ENCODE measurements at places on chromosomes 4 and X.

GRCh38 chr4:183875251-183875825 is 29.8 kb upstream of the STOX2 start:
- DNase-seq: no peak

- DNase-seq: no peak
Measured at GRCh38 chr4:46274717-46275116, 115.2 kb downstream of the GABRA2 start.

DNA sequence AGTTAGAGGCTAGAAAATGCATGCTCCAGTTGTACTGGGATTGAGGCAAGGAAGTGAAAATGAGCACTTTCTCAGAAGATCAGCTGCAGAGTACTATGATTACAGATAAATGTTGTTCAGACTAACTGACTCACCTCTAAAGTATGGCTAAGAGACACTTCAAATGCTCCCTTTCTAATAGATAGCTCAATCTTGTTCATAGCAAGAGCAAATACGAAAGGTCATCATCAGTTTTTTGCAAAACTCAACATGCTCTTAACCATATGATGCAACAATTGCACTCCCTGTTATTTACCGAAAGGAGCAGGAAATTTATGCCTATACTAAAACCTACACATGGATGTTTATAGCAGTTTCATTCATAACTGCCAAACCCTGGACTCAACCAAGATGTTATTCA is 838.4 kb upstream of the INTU start:
- no peak for DNase-seq

DNA sequence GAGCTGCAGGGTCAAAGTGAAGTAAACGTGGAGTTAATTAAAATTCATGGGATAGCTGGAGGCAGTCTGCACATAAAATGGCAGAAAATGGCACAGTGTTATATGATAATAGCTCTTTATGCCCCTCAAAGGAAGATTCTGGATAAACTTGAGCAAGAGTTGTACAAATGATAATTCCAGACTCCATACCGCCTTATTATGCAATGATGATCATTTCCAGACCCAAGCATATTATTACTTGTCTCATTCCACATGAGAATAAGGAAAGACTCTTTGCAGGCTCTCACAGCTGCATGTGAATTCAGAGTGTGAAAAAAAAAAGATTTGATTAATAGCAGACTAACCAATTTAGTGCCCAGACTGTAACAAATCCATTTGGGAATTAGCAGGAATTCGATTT is 105.4 kb downstream of the STK32B start:
- no peak for DNase-seq

- no peak for DNase-seq
Measured at GRCh38 chrX:138745196-138745595, 33.7 kb upstream of the FGF13 start.

DNA sequence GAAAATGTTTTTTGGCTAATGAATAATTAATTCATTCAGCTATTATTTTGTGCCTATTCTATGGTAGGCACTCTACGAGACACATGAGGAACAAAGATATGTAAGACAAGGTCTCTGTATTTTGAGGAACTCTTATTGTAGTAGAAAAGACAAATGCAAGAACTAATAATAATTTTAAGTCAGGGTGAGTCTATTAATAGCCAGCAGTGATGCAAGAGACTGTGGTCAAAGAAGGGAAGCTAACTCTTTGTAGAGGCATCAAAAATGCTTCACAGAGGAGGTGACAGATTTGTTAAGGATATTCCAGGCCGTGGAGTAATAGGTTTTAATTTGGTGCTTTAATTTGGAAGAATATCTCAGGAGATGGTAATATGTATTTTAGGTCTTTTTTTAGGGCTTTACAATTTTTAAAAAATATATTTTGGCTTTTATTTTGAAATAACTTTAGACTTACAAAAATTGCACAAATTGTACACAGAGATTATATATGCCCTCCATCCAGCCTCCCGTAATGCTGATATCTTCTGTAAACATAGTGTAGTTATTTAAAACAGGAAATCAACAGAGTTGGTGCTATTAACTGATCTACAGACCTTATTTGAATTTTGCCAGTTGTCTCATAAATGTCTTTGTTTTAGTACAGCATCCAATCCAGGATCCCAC is 48.1 kb downstream of the DCLK2 start:
- no peak for DNase-seq

GRCh38 chr4:147782087-147782781 is 50.3 kb downstream of the ARHGAP10 start:
- no peak for DNase-seq

DNA sequence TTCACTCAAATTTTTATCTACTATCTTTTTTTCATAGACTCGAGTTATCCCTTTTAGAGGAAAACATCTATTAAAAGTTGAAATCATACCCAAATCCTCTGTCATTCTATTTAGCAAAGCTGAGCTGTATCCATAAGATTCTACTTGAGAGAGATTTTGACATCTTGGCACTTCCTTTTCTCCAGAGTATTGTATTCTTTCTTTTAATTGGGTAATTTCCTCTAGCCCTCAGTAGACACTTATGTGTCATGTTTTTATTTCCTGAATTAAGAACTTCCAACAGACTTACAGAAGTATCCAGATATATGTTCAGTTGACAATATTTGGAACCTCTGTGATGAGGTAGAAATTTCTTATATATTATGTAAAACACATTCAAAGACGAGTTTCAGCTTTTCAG is 201.6 kb upstream of the NR3C2 start:
- DNase-seq: no peak

DNA sequence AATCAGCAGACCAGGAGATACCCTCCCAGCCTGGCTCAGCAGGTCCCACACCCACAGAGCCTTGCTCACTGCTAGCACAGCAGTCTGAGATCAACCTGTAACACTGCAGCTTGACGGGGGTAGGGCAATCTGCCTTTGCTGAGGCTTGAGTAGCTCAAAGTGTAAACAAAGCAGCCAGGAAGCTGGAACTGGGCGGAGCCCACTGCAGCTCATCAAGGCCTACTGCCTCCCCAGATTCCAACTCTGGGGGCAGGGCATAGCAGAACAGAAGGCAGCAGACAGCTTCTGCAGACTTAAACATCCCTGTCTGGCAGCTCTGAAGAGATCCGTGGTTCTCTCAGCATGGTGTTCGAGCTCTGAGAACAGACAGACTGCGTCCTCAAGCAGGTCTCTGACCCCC is 15.1 kb upstream of the GABRA2 start:
- DNase-seq: no peak

DNA sequence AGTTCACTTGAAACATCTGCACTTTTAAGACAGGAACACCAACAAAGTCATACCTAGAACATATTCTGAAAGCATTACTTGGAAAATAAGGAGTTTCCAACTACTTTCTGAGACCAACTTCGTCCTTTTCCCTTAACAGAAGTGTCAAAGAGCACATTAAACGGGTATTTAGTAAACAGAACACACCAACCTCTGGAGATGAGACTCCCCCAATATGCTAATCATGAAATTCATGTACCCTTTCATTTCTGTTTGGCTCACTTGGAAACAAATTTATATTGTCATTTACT is 69.2 kb downstream of the NOCT start:
- no peak for DNase-seq

- peak; percentile 13 for DNase-seq
Measured at GRCh38 chr4:7761720-7762119, 177.9 kb downstream of the AFAP1 start.

DNA sequence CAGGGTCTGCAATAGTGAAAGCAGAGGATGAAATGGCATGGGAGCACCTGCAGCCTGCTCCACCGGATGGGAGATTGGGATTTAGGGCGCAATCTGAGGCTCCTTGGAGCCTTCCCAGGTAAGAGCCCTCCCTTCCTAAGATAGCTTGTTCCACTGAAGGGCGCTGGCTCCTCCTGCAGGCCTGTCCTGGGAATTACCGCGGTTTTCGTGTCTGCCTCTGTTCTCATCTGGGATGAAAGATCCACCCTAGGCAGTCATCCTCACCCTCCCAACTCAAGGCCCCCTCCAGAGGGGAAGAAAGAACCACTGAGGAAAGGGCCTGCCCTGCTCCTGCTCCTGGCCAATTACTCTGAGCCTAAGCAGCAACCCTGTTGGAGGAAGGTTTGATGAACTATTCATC is 547.5 kb downstream of the SMARCA1 start:
- no peak for DNase-seq

DNA sequence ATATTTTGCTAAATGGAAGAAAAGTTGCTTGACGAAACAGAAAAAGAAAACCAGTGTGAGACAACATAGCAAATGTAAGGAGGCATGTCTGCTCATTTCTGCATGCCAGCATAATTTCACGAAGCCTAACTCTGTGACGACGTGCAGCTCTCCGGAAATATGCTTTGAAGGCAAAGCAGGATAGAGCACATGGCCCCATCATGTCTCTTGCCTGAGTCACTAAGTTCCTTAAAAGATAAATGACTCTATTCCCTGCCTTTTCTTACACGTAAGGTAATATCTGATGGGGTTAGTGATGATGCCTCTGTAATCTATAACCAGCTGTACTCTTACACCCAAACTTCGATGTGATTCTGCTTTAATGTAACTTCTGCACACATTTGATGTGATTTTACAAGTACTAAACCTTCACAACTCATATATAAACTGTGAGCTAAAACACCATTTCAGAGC is 64.5 kb downstream of the ANXA3 start:
- no peak for DNase-seq

- peak; percentile 20 for DNase-seq
Measured at GRCh38 chr4:4852591-4853362, 6.7 kb upstream of the MSX1 start.

GRCh38 chr4:8332891-8333331 is 63.4 kb downstream of the HTRA3 start:
- DNase-seq: no peak

GRCh38 chr4:73252001-73252400 is 6.6 kb downstream of the ANKRD17 start:
- no peak for DNase-seq

DNA sequence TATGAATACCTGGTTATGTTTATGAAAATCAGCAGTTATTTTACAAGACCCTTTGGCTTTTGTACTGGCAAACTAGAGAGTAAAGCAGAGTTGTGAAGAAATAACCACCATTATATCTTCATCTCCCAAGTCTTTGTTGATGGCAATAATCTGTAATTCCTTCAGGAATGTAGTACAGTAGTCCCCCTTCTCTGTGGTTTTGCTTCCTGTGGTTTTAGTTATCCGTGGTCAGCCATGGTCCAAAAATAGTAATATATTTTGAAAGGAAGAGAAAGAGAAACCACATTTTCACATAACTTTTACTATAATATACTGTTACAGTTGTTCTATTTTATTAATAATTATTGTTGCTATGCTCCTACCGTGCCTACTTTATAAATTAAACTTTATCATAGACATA is 27.8 kb downstream of the BANK1 start:
- DNase-seq: no peak

GRCh38 chrX:153672531-153673427 is 834 bp downstream of the PNCK start:
- DNase-seq: no peak

GRCh38 chr4:53730031-53730805 is 138.9 kb upstream of the LNX1 start:
- no peak for DNase-seq

DNA sequence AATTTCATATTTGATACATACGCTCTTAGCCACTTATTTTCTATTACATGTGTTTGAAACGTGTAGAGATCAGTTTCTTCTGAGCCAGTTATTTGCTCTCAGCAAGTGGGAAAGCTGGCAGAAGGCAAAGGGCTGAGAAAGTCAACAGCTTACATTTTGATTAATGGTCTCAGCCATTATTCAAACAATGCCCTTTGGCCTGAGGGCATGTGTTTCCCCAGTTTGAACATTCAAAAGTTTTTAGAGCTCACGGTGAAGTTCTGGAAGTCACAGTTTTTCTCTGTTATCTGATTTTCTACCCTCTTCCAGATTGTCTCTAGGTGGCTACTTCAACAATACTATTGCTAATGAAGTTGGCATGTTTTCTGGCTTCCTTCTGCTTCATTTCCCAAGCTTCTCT is 591.8 kb upstream of the CPEB2 start:
- no peak for DNase-seq

DNA sequence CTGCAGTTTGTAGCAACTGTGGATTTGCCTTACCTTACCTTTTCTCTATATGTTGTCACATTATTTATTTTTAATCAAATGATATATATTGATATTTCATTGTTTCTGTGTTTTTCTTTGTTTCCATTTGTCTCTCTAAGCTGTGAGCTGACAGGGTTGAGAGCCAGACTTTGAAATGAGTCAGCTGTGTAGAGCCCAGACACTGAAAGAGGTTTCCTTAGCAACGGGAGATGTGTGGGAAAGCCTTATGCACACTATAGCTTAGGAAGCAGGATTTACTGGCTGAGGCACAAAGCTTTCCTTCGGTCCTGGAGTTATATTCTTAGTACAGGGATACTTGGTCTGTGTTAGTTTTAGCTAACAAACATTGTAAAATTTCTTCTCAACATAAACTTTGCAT is 192.2 kb downstream of the FGF13 start:
- no peak for DNase-seq

DNA sequence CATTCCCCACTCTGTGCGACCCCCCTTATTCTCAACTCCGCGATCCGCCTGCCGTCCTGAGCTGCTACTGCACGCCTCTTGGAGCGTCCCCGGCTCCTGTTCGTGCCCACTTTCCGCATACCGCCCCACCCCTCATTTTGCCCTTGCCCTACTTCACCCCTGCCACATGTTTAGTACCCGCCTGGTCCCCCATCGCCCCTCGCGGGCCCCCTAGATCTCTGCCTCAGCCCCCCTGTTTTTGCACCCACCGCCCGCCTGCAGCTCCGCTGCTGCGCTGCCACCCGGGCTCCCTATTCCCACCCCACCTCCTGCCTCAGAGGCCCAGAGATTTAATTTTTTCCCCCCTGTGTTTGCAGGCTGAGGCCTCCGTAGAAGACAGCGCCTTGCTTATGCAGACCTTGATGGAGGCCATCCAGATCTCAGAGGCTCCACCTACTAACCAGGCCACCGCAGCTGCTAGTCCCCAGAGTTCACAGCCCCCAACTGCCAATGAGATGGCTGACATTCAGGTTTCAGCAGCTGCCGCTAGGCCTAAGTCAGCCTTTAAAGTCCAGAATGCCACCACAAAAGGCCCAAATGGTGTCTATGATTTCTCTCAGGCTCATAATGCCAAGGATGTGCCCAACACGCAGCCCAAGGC is 1.4 kb downstream of the MAGED1 start:
- DNase-seq: no peak

DNA sequence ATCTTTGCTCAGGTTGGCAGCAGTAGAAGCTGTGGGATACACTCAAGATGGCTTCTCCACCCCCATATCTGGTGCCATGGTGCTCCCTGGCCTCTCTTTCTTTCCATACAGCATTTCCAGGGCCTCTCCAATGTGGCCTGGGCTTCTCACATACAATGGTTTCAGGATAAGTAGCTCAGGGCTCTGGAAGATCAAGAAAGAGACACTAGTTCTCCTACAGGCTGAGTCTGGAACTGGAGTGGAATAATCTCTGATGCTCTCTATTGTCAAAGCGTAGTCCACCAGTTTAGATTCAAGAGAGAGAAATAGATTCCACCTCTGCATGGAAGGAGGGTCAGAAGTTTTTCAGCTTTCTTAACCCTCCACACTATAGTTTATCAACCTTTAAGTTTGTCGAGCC is 138.2 kb upstream of the AADAT start:
- DNase-seq: no peak

GRCh38 chrX:113551919-113552318 is 711.3 kb upstream of the AMOT start:
- no peak for DNase-seq

GRCh38 chr4:77310931-77311330 is 153.9 kb downstream of the CCNG2 start:
- no peak for DNase-seq

All from stimulated activated CD8-positive, alpha-beta memory T cell treated with anti-CD3 and anti-CD28 coated beads, Interleukin-7, amount 100 ng/mL, for 48 hours (primary cell).